Amygdala (tissue), 56 donors: ENCODE measurements at places on chromosomes 5 and 9.

- DNase-seq = no peak
Observed at GRCh38 chr9:14277761-14278160, 36.2 kb downstream of the NFIB start.

GRCh38 chr9:72257814-72258213, 107.2 kb downstream of the ZFAND5 start:
- DNase-seq = no peak

DNA sequence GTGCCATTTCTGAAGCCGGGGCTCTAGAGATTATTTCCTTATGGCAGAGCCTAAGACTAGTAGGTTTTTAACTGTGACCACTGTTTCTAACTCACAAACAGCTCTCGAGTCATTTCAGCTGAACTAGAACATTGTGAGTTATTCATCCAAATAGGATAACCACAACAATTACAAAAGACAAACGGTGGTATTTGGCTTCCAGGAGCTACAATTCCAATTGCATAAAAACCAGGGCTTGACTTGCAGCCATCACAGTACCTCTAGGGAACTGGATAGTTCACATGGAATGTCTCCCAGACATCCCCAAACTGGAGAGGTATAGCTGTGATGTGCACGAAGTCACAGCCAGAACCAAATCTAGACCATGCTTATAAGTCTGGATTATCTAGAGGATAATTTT, 224.8 kb downstream of the FAM114A2 start:
- DNase-seq = no peak

DNA sequence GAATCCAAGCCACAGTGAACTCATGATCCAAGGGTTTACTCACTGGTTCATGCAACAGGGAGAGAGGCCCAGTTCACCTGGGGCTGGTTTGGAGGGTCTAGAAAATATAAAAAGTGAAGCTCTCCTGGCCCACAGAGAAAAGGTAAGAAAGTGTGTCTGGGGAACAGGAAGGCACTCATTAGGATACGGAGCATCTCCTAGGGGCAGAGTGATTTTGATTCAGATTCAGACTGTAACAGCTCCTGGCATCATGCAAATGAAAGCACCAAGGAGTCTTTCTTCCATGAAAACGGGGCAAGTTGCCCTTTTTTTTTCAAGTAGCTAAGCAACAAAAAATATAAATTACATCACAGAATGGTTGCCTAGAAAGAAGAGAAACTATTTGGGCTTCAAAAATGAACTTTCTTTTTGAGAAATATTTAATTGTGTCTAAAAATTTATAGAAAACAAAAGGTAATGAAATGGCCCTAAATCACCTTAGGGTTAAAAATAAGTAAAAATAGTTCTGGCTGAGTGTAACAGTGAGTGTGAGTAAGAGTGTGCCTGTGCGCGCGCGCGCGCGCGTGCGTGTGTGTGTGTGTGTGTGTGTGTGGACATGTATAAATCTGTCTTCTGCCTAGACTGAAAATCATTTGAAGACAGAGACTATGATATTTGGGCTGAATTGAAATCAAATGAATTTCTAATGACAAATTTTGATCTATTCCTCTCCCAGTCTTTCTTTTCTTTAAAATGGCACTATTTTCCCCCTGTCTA, 177.8 kb upstream of the ZNF462 start:
- no peak for DNase-seq

DNA sequence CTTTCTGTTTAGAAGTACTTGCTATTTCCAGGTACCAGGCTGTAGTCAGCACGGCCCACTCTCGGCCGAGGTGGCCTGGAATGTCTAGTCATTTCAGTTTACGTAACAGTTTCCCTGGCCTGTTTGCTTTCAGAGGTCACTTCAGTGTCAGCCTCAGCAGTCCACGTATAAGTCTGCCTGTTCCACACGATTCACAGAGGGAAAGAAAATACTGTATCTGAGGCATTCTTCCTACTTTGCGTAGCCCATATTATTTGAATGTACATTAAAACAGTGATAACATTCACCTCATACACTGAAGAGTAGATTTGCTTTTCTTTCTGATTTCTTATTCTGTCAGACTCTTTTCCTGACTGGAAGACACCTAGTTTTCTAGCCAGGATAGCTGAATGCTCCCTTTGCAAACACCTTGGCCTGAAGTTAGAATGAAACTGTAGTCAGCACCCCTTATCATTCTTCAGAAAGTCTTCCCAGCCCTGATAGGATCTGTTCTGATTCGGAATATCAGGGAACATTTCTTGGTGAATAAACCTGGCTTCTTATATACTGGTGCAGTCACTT, 140.9 kb downstream of the AOPEP start:
- DNase-seq = no peak

DNA sequence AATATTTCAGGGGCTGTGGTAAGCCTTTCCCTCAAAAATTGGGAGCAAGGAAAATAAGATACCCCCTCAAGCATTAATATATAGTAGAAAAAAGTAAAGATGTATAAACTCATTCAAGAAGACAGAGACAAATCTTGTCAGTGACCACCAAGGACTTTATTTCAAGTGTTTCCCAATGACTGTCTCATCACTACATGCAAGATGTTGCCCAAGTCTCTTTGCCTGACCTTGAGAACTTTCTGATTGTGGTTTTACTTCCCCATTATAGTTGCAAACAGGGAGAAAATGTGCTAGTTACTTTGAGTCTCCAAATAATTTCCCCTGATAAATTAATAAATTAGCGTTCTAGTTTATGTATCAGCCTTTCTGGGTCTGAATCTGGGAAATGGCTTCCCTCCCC, 4.0 kb upstream of the SLC46A2 start:
- DNase-seq = no peak

GRCh38 chr9:35395706-35396101, 94.2 kb upstream of the RUSC2 start:
- no peak for DNase-seq

- DNase-seq = no peak
Observed at GRCh38 chr9:11992866-11993265, 700.3 kb upstream of the TYRP1 start.

GRCh38 chr9:104233366-104233765, 139.3 kb downstream of the SMC2 start:
- DNase-seq = no peak

DNA sequence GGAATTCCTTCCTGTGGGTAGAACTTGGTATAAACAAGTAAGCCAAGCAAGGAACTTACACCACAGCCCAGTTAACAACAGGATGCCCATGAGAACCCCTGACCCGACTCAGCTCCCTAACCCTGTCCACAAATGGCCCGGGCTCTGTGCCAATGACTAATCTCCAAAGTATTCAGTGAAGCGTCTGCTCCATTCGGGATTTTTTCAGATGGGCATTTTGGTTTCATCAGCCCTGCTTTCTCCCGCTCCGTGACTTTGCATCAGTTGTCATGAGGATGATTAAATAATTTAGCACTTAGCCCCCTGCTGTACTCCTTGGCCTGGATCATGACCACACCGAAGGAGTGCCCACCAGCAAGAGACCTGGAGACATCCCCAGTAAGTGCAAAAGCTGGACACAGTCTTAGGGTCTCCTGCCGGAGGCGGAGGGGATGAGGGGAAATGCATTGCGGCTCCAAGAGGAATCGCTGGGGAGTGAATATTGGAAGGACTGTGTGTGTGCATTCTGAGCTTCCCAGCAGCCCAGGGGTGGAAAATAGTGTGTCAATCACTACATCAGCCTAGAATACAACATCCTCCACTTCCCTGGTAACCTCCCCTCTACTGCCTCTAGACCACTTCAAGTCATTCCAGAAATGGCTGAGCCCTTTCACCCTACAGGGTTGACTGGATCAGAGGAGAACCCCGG, 41.4 kb upstream of the DNAH5 start:
- no peak for DNase-seq

GRCh38 chr9:14157191-14157590, 156.8 kb downstream of the NFIB start:
- DNase-seq = no peak

GRCh38 chr9:28456861-28457260, 883.6 kb upstream of the C9orf72 start:
- DNase-seq = no peak

DNA sequence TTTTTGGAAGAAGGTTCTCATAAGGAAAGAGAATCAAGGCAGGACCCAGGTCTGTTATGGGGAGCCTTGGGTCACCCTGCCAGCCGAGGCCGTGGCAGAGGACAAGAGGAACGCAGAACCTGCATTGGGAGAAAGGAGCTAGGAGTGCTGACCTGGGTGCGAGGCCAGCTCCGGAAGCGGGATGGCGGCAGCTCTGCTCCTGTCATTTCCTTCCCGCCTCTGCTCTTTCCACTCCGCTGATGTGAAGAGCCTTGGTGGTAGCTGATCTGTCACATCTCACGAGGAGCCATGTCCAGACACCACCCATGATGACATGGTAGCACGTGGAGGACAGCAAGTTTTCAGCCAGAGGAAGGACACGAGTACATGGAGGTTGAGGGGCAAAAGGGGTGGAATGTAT, 109.5 kb upstream of the COL5A1 start:
- DNase-seq = no peak

DNA sequence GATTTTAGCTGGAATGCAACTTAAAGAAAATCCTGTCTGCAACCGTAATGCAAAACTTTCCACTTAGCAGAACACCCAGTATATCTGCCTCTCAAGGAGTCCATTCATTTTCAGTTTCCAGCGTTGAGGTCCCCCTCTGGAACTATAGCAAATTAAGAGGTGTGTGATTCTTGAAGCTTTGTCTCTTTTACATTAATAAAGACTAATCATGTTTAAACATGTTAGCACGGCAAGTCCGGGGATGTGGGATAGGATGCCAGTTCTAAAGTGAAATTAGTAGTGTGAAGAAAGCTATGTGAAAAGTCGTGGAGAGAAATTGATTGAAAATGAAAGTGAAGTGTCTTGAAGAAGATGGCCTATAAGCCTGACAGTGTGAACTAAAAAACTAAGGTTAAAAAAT, 429.1 kb downstream of the NR2F1-AS1 start:
- DNase-seq = no peak

GRCh38 chr9:69168709-69169217, 5.3 kb upstream of the TJP2 start:
- DNase-seq = no peak

DNA sequence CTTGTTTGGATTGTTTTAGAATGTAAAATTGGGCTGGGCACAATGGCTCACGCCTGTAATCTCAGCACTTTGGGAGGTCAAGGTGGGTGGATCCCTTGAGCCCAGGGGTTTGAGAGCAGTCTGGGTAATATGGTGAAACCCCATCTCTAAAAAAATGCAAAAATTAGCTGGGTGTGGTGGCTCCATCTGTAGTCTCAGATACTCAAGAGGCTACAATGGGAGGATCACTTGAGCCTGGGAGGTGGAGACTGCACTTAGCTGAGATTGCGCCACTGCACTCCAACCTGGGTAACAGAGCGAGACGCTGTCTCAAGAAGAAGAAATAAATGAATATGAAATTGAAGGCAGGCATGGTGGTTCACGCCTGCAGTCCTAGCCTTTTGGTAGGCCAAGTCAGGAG, 21.3 kb downstream of the MAML1 start:
- no peak for DNase-seq

DNA sequence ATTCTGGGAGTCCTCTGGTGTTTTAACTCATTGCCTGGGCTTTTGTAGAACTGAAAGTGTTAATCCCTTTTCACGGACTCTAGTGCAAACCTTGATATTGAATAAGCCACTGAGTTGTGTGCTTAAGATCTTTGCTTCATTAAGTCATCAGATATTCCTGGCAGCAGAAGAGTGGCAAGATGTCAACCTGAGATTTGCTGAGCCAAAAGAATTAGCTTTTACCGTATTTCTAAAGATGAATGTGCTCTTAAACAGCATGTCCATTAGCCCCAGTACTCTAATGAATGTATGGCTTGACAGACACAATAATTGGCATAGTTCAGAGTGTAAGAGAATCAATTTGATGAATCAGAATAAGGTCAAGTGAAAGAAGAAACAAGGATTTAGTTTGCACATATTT, 87.2 kb upstream of the CDH6 start:
- no peak for DNase-seq

DNA sequence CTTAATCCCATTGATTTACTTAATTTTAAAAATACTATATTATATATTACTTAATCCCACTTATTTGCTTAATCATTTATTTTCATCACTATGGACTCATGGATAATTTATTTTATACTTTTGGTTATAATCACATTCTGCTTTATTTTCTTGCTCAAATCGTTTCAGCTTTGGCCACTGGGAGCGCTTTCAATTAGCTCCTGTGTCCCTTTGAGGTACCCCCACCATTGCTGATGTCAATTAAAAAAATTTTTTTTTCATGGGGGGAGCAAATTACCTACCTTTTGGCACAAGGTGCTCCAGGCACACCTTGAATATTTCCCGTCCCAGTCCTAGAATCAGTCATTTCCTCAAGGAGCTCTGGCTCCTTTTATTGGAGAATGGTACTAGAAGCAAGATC, 1.4 kb upstream of the TRIO start:
- no peak for DNase-seq

- no peak for DNase-seq
Observed at GRCh38 chr5:126852091-126852571, 75.2 kb downstream of the LMNB1 start.

DNA sequence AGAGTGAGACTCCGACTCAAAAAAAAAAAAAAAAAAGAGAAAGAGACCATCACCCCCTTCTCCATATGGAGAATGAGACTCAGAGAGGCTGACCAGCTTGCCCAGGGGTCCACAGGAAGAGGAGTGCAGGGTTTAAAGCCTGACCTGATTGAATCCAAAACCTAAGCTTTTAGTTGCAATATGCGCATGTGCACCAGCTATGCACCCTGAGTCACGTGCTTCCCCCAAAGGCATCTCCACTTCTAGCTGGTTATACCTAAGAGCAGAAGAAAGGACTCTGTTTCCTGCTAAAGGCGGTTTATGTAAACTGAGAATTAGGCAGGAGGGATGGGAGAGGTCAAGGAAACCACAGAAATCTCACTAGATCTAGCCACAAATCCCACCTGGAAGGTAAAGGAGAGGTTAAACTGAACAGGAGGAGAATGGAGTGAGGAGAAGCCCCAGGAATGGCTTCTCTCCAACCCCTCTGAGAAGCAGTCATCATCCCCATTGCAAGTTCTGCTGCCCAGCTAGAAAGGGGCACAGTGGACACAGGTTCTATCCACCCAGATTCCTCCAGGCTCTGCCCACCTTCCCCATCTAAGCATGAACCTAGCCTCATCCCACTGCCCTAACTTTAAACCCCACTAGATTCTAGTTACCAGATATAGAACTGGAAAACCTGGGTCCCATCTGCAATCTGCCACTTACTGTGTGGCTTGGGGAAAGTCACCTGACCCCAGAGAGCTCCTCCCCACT, 171.3 kb downstream of the ACTL7B start:
- DNase-seq = no peak

DNA sequence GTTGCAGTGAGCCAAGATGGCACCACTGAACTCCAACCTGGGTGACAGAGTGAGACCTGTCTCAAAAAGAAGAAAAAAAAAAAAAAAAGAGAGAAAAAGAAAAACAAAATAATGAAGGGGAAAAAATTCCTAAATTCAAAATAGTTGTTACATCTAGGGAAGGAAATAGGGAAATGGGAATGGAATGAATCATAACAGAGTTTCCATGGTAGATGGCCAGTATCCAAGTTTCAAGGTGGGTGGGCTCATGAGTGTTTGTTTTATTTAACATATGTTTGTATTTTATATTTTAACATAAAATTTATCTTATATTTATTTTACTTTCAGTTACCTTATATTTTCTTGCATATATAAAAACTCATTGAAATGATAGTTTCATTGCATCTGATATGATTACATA, 215.6 kb downstream of the ARHGEF28 start:
- DNase-seq = no peak

GRCh38 chr5:73370095-73370494, 78.5 kb downstream of the FOXD1 start:
- no peak for DNase-seq
